Mammary epithelial cell (primary cell): ENCODE measurements at places on chromosomes 6 and 20.

DNA sequence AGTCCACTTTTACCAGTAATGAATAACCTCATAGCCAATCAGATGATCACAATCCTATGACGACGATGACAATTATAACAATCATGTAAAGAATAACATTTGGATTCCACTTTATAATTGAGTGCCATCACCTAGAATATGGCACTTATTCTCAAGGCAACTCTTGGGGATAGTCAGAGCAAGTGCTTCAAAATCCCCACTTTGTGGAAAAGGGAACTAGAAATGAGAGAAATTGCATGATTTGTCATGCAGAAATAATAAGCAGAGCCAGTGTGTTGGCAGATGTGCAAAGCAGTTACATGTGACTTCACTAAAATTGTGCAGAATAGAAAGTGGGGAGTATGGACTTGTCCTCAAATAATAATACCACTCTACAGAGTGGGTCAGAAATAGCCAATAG, 41.3 kb downstream of the FRK start:
- DNase-seq, result no peak

- DNase-seq, result no peak
Observed at GRCh38 chr20:49037962-49038387, 8.1 kb upstream of the CSE1L start.

DNA sequence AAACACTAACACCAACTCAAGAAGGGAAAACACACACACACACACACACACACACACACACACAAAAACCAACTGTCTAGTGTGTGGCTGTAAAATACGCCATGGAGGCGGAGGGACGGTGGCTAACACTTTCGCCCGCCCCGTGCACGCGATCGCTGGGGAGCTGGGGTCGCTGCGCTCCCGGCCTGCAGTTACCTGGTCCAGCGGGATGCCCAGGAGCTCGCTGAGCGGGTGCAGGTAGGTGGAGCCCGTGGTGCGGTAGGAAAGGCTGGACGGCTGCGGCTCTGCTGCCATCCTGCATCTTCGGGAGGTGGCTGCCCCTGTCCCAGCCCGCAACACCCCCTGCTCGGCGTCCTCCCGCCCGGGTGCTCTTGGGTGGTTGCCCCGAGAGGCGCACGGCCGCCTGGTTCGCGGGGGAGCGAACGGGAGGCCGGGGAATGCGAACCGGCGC, 303 bp downstream of the MBOAT1 start:
- no peak for DNase-seq

GRCh38 chr20:57088436-57088835, 178.0 kb downstream of the BMP7 start:
- DNase-seq, result no peak

GRCh38 chr20:57772349-57772964, 62.6 kb upstream of the PMEPA1 start:
- DNase-seq, result peak; percentile 85

DNA sequence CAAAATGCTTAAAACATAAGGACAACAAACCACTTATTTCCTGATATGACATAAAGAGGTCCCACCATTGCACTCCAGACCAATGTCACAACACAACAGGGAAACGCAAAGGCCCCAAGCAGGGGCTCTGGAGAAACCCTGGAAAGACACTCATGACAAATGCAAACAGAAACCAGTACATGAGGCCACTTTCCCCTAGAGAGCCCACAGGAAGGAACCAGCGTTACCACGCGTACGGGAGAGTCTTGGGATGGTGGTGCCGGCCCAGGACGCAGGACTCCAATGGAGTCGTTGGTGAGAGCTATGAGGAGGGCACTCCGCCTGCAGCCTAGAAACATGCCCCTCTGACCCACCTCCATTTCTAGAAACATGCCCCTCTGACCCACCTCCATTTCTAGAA, 20.2 kb downstream of the GMEB2 start:
- DNase-seq, result no peak

DNA sequence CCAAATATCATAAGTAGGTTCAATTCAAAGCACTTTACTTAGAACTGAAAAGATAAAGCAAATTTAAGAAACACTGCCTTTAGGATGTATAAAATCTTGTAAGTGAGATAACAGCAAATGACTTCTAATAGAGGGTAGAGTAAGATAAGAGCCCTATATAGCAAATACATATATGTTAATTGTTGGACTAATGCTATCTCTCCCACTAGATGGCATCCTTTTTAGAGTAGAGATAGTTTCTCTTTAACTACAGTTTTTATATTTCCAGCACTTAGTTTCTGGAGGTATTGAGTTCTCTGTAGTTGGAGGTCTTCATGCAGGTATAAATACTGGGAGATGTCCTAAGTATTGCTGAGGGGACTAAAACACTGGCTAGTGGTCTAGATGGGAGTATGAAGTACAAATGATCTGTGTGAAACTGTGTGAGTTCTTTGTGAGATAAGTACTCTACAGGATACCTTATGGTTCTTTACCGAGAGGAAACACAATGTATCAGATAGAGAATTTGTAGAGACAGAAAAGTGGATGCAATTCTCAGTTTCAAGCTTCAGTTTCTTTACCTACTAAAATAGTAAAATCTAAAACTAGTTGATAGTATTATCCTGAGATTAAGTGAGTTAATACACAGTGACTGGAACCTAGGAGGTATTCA, 399.3 kb downstream of the KHDRBS2 start:
- DNase-seq, result no peak

DNA sequence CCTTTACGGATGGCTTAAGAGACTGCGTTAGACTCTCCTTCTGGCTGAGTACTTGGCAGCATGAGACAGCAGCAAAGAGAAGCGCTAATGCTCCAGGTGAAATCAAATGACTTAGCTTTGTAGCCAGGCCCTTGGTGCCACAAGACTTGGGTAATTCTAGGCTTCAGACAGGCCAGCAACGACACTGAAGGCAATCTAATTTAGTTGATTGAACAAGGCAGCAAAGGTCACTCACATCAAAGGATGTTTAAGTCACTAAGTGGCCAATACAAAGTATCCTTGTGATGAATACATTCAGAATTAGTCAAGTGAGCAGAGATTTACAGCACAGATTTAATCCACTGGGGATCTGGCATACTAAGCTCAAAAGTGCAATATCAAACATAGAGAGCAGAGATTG, 113.2 kb downstream of the FAM83B start:
- DNase-seq, result no peak

DNA sequence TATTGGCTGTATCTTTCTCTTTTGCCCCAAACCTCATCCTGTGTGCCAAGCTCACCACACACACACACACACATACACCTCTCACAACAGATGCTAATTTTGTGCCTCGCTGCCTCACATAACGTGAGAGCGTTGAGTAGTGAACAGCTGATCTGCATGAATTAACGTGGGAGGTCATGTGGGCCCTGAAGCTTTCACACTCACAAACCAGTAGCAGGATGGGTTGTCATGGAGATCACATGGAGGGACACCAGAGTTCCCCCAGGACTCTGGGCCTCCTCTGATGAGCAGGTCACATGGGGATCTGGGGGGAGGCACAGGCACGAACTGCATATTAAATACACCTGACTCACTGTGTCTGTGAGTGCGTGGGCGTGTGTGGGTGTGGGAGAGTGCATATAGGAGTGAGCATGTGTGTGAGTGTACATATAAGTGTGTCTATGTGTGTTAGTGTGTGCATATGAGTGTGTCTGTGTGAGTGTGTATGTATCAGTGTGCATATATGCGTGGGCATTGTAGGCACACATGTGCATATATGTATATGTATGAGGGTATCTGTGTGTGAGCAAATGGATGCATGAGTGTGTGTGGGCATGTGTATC, 62.7 kb upstream of the SULF2 start:
- no peak for DNase-seq

- no peak for DNase-seq
Observed at GRCh38 chr6:137871291-137871690, 4.2 kb downstream of the TNFAIP3 start.

GRCh38 chr6:84522135-84522549, 242.3 kb downstream of the TBX18 start:
- peak; percentile 77 for DNase-seq

GRCh38 chr6:142842418-142843261, 102.3 kb downstream of the HIVEP2 start:
- peak; percentile 73 for DNase-seq

- DNase-seq, result peak; percentile 23
Observed at GRCh38 chr6:123415844-123416468, 220.8 kb downstream of the TRDN start.

DNA sequence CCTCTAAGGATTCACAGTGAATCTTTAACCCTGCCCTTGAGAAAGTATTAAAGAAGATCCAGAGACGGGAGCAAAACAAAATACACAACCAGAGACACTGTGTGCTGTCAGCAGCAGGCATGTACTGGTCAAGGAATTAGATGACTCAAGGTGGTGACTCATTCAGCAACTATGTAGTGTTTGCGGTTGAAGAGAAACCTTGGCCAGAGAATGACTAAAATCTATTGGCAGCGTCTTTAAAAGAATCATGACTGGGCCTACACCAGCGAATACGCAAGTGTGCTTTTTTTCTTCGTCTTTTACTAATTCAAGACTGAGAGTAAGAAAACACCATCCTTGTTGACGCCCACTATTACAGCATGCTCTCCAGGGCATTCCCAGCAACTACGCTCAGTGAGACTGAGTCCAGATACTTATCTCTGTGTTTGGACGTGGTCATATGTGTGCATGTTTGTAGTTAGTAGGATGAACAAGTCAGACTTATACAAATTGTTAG, 72.4 kb upstream of the BACH2 start:
- peak; percentile 100 for DNase-seq

- no peak for DNase-seq
Observed at GRCh38 chr6:23659125-23659524, 466.9 kb upstream of the NRSN1 start.

DNA sequence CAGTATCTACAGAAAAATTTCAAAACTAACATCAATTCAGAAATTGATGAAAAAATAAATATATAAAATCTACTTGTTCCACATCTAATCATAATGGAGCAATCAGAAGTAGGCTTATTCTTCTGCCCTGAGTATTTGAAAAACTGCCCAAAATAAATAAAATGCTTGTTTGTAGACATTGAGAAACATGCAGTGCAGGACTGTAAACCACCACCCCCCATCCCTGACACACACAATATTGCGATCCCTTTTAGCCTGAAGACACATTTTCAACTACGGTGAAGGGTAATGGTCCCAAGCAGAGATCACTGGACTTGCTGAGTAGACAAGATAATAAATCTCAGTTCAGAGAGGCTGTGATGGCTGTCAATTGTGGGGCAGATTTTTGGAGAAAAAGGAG, 261.5 kb downstream of the C6orf118 start:
- DNase-seq, result no peak

DNA sequence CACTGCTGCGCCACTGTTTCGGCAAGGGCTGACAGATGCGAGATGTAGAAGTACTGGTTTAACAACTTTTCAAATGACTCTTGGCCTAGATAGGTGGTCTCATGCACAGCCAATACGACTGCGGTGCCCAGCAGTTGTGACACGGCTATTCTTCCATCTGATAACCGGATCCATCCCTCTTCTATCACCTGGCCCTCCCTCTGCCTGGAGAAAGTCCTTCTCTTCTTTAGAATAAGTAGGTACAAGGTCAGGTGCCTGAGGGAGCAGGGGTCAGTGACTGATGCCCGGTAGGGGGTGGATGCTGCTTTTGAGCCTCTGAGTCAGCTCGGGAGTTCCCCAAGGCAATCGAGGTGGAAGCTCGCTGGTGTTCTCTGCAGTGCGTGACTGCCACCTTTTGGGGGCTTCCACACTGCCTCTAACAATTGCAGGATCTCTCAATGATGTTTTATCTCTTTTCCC, 166.8 kb upstream of the GRIK2 start:
- peak; percentile 31 for DNase-seq

DNA sequence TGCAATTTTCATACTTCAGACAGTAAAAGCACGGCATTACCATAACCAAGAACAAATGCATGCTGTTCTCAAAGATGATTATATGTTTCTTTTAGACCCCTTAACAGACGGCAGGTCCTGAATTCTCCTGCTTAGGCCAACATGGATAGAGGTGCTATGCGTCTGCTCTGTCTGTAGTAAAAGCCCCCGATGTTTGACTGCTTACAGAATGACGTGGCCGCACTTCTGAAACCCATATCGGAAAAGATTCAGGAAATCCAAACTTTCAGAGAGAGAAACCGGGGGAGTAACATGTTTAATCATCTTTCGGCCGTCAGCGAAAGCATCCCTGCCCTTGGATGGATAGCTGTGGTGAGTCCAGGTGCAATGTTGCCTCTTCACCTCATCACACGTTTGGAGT, 93.1 kb upstream of the FAM8A1 start:
- no peak for DNase-seq

DNA sequence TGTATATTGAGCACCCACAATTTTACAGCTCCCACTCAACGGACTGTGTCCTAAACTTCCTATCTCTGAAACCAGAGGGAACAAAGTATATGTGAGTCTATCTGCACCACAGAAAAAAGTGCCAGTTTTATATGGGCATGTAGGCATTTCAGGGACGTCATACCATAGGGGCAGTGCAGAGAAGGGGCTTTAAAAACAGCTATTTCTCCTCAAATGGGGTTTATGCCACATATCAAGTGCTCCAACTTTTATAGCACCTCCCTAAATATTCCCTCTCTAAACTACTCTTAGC, 28.9 kb upstream of the ASF1A start:
- DNase-seq, result no peak

DNA sequence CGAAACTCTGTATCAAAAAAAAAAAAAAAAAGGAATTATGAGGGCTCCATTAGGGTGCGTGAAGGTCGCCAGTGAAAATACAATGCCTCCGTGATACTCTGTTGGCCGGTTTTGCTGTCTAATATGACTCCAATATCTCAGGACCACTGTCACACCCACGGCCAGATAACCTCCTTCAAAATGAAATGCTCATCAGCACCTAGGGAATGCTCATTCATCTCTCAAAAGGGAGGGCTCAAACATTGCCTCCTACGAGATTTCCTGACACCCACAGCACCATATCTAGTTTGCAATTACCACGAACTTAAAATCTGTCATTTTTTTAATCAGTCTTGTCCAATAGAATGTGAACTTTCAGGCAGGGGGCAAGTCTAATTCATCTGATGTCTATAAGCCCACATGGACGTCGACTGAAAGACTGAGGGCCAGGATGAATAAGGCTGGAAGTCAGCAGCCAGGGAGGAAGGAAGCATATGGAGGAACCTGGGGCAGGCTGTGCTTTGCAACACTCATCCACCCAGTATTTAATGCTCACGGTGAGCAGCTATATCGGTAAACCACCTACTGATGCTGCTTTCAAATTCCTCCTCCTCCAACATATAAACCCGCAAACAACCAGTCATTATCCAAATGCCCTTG, 42.8 kb downstream of the MAP3K5 start:
- DNase-seq, result no peak

GRCh38 chr6:52115145-52115741, 27.8 kb upstream of the PKHD1 start:
- DNase-seq, result peak; percentile 6

- peak; percentile 46 for DNase-seq
Observed at GRCh38 chr6:32082935-32083334, 26.2 kb downstream of the TNXB start.

DNA sequence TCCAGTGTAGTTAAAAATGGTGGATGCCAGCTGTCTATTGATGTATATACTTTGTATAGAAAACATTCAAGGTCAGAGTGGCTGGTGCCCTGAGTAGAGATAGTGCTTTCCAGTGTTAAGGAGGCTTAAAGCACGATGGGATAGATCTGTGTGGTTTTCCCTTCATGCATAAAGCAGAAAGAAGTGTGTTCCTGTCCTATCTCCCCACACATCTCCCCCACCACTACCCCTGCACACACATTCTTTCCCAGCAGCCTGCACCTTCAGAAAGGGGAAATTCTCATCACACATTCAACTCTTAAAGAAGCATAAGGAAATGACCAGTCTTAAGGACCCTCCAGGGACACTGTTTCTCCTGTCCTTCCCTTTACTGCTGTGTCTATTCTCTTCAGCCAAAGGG, 221.7 kb upstream of the TAB2 start:
- DNase-seq, result no peak
